ENCODE measurements at places on chromosomes 3 and 15.
A peak's percentile ranks its signal among the peaks of the same experiment; 100 is the strongest.

DNA sequence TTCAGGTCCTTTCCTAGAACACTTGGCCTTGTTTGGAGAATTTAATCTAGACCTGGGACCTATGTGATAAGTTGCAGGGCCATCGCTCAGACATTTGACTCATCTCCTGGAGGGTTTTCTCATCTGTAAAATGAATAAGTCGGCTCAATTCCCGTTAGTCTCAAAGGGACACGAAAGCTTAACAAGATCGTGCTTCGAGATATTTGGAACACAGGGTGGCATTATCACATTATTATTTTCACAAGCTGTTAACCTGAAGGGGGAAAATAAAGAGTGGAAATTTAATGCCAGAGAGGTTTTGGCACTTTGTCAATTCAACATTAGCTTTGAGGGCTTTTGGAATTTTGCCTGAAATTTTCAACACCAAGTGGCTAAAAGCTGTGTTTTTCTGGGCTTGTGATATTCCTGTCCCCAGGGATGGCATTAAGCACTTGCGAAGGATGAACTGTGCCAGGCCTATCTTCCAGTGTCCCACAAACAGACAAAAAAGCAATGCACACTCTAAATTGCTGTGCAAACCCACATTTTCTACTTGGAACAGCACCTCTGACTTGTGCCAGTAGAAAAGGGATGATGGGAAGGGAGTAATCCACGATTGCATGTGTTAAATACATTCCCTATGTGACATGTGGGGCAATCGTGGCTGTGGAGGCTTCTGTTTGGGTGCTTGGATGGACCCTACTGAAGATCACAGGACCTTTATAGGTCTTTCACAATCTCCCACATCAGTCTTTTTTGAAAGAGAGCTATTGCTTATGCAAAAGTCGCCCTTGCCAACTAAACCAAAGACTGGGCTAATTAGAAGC, 478.7 kb downstream of the MFSD1 start:
- DNase-seq: no peak

DNA sequence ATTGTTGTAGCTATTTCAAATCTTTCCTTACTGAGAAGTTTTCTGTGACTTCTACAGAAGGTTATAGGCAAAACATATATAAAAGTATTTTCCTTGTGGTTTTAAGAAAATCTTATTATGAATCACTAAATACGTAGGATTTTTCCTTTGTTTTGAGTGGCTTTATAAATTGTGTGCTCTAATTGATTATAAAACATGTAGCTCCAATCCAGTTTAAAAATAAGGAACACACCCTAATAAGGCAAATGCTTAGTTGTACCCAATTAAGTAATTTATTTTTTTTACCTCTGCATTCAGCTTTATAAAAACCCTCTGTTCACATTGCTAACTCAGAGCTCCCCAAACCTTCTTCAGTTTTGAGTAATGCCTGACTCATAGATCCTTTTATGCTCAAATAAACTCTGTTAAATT, 408.0 kb downstream of the NAALADL2 start:
- DNase-seq: no peak

DNA sequence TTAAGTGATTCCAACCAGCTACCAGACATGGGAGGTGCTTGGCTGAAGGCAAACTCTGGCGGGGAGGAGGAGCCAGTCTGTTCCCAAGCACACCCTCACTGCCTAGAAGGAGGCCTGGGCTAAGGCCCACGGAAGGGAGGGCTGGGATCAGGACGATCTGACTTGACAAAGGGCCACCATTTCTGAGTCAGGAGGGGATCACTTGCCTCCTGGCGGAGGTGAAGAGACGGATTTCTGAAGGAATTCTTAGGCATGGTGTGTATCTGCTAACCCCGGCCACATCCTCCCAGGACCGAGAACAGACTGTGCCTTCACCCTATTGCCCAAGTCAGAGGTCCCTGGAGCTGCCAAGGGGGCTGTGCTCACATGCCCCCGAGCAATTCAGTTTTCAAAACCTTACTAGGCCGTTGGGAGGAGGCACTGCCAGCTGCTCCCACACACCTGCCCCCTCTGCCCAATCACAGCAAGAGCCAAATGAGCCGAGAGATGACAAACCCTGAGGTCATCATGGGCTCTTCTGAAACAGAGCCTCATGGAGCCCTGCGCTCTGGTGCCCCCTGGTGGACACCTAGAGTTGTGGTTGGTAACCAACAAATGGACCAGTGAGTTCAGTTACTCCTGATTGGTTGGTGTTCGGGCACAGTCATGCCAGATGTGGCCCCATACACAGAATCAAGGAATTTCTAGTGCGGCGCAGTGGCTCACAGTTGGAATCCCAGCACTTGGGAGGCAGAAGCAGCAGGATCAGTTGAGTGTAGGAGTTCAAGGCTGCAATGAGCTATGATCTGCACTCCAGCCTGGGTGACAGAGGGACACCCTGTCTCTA, 6.5 kb upstream of the TNK2 start:
- DNase-seq: peak; percentile 96

DNA sequence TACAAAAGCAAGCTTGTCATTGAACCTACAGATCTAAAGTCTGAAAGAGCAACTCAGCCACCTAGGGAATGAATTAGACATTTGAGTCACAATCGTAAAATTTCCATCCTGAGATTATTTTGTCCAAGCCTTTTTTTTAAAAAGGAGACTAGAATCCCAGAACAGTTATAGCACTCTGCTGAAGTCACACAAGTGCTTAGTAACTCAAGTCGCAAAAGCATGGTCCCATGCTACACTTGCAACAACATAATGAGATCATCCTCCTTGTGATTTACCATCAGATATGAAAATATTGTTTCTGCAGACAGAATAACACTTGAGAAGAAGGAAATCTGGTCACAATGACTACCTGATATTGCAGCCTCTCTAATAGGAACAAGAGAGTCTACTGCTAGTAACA, 106.7 kb downstream of the ZIC4 start:
- no peak for DNase-seq

GRCh38 chr3:61908382-61908781, 347.0 kb downstream of the PTPRG start:
- DNase-seq: no peak

DNA sequence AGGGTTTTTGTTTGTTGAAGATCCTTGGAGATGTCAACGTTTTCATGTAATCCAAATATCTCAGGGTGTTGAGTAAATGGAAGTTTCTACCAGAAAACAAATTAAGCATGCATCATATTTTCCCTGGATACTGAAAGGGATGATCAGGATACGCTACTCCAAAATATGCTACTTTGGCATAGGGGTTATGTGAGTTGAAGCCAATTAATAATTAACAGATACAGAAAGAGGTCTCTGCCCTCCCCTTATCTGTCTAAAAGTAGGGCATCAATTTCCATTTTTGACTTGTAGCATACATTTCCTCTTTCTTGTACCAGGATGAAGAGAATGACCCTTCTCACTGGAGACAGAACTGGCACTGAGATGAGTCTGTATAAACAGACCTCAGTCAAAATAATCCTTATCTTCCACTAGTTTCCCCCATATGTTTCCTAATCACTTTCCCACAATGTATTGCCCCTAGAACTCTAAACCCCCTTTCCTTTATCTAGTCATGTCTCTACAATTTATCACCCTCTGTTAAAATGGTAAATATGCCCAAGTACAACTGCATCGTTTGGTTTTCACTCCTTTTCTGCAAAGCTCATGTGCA, 17.4 kb upstream of the ASB14 start:
- DNase-seq: no peak

DNA sequence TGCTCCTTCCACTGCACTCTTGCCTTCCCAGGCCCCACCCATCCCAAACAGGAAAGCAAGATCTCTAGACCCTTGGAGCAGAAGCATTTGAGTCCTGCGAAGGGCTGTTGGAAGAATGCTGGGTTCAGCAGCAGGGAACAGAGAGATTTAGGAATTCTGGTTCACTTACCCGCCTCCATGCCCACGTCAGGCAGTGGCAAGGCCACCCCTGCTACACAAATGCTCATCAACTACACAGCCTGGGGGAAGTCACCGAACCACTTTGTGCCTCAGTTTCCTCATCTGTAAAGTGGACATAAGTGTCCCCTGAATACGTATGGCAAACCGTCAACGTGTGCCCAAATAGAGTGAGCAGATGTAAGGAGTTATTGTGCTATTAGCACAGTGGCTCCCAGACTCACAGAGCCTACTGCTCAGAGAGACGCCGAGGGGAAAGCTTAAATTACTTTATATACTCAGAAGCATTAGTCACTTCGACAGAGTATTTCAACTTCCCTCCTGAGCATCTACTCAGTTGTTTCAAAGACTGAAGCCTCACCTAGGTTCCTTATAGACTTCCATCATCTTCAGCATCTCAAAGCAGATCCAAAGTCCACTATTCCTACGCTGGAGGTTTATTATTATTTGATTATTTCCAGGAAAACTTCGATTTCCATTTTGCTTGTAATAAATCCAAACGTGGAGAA, 905 bp downstream of the HOMER2 start:
- no peak for DNase-seq

DNA sequence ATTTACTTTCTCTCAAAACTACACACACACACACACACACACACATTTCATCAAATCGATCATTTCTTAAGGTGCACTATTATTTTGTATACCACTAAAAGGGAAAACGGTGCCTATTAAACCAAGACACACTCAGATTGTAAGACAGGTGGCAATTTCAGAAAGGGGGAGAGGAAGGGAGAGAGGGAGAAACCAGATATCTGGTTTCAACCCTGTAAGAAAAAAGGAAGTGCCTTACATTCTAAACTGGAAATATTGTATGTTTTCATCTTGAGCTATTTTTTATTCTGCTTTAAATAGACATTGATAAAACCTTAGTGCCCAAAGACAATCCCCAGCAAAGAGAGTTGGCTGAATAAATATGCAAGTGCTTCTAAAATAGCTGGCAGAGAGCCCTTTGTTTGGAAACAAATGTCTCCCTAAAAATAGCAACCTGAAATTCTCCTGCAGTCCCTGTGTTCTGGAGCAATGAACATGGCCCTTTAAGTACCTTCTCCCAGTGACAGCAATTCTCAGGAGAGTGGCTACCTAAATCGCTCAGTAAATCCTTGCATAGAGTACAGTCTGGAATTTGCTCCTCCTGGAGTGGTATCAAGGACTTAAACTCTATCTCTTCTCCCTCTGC, 85.7 kb downstream of the RARB start:
- no peak for DNase-seq

DNA sequence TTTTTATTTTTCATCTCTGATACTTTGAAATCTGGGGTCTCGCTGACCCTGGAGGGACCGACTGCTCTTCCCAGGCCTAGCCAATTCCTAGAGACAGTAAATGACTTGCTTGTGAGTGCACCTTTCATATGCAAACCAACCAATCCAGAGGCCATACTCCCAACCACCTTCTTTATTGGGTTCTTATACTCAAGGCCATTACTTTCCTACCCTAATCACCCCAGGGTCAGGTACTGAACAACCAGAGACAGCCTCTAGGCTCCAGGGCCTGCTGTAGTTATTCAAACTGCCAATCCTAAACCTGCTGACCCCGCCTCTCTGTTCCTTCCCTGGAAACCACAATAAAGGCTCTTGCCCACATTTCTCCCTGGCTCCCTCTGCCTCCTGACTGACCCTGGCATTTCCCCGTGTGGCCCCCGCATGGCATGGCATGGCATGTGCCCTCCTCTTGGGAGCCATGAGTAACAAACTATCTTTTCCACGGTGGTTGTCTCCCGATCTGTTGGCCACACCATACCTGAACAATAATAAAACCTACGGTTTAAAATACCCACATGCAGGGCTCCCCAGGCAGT, 42.9 kb downstream of the ADCY5 start:
- no peak for DNase-seq

DNA sequence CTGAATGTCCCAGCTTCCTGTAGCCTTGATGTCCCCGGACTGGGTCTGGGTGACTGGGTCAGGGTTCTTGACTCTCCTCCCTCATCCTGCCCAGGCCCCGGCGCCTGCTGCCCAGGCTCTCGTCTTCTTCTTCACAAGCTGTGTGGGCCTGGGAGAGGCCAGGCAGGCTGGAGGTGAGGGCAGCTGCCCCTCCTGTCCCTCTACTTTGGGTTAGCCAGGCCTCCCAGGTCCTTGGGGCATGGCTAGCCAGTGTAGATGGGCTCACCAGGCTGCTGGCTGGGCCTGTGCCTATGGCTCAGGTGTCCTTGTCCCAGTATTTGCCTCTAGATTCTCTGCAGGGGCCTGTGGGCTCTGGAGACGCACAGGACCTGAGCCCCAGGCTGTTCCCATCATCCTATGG, 31.8 kb downstream of the TKT start:
- no peak for DNase-seq

DNA sequence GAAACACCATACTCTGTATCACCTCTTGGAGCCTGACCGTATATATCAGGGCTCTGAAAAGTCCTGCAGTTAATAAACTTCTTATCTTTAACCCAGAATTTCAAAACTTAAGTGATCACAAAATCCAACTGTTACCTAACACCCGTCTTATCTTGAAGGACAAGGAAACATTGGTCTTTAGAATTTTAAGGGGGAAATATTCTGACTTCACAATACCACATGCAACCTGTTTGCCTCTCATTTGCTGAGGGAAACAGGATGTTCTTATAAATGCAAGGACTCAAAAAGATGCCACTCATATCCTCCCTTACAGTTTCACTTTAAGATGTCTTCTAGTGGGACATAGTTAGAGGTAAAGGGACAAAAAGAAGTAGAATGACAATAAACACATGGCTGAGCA, 67.9 kb downstream of the CRTC3 start:
- no peak for DNase-seq

All from inflammatory macrophage (primary cell).